Cardiac fibroblast (primary cell): ENCODE measurements at places on chromosomes 5 and 9.
A peak's percentile ranks its signal among the peaks of the same experiment; 100 is the strongest.

- DNase-seq, result no peak
Observed at GRCh38 chr5:139657363-139658321, 9.5 kb downstream of the CXXC5 start.

DNA sequence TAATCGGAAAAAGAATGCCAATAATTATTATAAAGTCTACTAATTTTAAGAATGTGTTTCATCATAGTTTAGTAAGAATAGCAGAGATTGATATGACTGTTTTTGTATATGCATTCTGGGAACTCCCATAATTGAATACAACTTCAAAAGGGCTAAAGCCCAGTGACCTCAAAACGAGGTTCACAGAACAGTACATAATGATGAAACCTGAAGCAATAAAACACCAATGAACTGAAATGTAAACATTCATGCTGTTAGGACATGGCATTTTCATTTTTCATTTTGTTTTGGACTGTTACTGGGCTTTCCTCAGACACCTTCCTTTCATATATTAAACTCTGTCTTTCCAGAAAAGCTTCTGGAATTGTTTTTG lies 684 bp upstream of the JMY start:
- DNase-seq, result peak; percentile 29

DNA sequence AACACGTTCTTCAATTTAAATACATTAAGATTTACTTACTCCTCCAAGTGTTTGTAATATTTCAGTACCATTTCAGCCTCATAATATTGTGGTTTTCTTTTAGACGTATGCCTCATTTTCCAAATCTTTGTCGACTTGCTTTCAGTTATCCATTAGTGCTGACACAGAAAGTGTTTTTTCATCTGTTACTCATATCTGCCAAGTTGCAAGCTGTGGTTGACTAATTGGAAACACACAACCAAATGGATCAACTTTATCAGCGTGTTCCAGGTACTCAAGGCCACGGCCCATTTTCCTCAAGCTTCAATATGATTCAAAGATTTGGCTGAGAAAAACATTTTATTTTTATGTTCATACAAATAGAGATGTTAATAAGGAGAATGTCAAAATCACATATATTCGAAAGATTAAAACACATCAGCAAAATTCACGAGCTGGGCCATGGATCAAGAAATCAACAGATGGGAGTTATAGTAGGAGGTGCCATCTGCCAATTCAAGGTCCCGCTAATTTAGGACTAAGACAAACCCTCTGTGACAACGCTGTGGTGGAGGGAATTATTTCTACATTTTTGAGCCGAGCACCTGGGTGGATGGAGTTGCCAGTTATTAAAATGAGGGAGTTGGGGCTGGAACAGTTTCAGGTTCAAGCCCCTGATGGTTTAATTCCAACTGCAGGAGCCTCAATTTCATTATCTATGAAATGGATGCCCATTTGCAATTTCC lies 27.2 kb upstream of the CCNJL start:
- DNase-seq, result no peak

- DNase-seq, result no peak
Observed at GRCh38 chr5:2529371-2530092, 221.9 kb downstream of the IRX2 start.

DNA sequence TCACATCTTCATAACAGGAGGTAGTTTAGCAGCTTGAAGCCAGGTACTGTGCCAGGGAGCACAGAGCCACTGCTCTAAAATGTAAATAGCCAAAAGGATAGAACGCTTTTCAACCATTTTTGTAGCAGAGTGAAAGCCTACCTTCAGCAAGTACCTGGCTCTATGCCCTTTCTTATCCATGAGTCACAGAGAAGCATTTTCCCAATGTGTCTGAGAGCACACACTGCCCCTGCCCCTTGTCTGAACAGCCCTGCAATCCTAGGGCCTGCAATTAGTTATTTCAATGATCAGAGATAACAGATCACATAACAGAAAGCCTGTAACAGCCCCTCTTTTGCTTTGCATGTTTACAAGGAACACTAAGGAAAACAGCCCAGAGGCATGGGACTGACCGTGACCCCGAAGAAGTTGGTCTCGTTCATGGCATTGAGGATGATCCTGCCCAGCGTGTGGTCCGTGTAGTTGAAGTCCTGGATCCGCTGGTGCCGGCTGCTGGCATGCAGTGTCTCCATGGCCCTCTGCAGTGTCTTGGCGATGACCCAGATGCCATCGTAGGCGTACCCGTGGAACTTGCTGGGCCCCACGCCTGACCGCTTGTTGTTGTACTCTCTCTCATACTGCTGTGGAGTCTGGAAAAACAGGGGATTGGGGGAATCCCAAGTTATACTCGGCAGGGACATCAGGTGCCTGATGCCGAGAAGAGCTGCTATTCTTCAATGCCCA lies 198.3 kb upstream of the TBC1D2 start:
- no peak for DNase-seq

DNA sequence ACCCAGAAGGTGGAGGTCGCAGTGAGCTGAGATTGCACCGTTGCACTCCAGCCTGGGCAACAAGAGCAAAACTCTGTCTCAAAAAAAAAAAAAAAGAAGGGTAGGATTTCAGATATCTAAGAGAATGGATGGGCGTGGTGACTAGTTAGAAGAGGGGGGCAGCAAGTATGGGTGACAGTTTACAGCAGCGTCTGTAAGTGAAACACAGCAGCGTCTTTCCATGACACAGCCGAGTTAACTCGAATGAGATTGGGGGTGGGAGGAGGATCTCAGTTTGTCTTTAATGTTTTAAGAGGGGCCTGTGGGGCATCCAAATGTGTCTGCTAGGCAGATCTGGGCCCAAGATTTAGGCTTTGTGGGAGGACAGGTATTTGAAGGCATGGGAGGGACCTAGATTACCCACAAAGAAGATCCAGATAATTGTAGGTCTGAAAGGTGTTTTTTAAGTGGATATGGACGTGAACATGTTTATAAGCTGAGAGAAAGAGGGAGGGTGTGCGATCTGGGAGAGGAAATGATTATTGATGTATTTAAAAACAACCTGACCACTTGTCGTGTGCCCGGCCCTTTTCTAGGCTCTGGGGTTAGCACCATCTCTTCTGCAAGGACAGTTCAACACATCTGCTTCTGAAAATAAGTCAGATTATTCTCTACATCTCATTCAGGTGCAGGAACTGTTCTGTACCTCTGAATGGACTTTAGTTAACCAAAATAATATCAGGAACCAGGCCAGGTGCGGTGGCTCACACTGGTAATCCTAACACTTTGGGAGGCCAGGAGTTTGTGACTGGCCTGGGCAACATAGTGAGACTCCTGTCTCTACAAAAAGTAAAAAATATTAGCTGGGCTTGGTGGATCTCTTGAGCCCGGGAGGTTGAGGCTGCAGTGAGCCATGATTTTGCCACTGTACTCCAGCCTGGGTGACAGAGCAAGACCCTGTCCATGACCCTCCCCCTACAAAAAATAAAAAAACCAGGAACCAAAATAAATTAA lies 2.5 kb downstream of the CEP78 start:
- DNase-seq, result no peak

DNA sequence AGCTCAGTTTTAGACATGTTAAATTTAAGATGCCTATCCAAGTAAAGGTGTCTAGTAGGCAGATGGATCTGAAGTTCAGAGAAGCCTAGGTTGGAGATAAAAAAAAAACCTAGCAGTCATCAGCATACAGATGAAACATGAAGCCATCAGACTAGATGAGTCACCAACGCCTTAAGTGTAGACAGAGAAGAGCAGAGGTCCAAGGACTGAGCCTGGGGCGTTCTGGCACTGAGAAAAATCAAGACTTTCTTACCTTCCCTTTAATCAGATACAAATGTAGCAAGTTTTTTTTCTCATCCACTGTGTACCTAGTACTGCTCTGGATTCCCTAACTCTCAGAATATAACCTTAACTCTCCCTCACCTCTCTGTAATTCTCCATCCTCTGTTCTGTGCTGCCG lies 97.3 kb downstream of the SIL1 start:
- DNase-seq, result peak; percentile 47

DNA sequence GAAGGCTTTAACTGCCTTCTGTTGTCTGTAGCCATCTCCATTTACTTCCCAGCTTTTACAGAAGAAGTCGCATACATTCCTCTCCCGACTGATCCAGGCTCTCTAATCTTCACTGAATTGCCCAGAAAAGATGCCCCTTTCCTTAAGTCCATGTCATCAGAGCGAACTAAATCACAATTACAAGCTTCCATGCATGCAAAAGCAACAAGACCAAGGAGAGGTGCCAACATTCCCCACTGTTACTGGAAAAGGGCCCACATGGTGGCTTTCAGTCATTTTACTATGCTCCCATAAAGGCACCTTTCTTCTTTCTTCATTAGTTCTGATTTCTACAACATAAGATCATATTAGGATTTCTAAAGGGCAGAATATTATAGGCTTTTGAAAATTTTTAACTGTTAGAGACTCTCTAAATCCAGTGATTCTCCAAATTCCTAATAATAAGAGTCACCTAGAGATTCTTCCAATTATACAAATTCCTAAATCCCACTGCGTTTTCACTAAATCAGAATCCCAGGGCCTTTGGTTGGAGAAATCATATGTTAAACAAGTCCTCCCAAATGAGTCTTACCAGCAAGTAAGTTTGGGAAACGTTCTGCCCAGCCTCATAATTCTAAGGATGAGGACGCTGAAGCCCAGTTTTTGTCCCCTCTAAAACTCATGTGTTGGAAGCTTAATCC lies 17.0 kb upstream of the ZFR start:
- no peak for DNase-seq

DNA sequence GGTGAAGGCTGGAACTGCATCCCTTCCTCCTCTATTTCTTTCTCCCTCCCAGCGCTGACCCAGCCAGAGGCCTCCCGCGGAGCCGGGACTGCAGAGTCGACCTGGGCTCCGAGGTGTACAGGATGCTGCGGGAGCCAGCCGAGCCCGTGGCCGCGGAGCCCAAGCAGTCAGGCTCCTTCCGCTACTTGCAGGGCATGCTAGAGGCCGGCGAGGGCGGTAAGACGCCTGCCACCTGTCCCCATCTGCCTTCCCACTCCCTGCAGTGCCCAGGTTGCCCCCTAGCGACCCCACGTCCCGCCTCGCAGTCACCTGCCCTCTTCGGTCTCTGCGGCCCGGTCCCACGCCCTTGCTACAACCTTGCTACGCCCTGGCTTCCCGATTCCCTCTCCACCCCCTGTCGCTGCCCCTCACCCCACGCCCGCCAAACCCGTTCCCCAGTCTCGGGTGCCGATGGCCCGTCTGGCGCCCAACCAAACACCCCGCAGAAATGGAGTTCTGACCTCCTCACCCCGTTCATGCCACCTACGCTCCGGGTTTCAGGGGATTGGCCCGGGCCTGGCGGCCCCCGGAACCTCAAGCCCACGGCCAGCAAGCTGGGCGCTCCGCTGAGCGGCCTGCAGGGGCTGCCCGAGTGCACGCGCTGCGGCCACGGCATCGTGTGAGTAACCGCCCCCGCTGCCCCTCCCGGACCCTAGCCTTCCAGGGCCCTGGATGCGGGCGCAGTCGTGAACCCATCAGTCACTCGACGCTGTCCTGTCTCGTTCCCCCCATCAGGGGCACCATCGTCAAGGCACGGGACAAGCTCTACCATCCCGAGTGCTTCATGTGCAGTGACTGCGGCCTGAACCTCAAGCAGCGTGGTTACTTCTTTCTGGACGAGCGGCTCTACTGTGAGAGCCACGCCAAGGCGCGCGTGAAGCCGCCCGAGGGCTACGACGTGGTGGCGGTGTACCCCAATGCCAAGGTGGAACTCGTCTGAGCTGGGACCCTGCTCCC lies 14.1 kb downstream of the PDLIM4 start:
- no peak for DNase-seq

GRCh38 chr5:97010606-97011005 lies 74.7 kb downstream of the LNPEP start:
- no peak for DNase-seq

- no peak for DNase-seq
Observed at GRCh38 chr5:66198837-66199236, 54.7 kb downstream of the SREK1 start.

- DNase-seq, result no peak
Observed at GRCh38 chr5:78242001-78242400, 52.5 kb downstream of the AP3B1 start.

DNA sequence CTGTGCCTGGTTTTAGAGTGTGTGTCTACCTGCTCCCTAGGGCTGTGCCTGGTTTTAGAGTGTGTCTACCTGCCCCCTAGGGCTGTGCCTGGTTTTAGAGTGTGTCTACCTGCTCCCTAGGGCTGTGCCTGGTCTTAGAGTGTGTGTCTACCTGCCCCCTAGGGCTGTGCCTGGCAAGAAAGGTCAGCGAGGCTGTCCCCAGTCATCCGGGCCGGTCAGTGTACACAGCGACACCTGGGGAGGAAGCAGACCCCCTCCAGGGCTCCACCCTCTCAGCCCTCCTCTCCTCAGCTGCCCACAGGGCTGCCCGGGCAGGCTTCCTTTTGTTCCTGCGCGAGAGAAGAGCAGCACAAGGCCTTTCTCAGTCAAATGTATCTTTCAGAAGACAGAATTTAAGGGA lies 4.1 kb downstream of the NRARP start:
- DNase-seq, result no peak

- DNase-seq, result no peak
Observed at GRCh38 chr9:89748831-89749499, 144.2 kb downstream of the GADD45G start.

- DNase-seq, result no peak
Observed at GRCh38 chr9:138045541-138046490, 168.2 kb downstream of the CACNA1B start.

DNA sequence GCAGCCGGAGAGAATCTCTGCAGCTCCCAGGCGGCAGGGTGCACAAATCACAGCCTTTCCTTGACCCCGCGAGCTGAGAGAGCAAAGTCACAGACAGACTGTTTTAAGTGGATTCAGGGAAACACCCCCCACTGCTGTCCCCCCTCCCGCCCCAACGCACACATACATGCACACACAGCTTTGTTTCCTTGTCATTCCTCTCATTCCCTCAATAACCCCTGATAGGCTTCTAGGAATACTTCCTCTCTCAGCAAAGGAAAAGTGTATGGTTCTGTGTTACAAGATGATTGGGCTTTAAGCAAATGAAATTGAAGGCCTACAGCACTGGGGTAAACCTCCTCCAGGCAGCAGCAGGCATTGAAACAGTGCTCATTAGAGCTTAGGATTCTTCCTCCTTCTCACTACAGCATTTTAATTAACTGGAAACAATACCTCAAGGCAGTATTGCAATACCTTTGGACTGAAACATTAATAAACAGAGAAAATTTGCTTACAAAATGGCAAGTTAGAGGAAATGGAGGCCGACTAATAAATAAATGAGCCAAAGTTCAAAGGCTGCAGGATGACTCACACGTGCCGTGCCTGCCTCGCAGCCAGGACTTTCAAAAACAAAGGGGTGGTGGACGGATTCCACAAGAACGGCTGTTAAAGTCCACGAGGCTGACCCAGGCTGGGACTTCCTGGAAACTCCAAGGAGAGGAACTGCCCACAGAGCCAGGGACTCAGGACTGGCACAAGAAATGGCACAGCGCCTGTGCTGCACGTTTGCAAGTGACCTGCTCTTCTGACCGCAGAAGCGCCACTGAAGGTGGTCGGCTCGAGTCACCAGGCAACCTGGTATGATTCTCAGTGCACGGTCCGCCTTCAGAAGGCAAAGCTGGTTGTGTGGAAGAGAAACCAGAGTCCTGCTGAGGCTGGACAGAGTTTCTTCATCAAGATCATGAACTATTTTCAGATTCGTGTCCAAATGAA lies 236.2 kb downstream of the SYK start:
- DNase-seq, result peak; percentile 86

- no peak for DNase-seq
Observed at GRCh38 chr5:107821288-107821687, 150.6 kb upstream of the EFNA5 start.

- DNase-seq, result peak; percentile 56
Observed at GRCh38 chr5:150209099-150209635, 19.3 kb downstream of the SLC6A7 start.

- DNase-seq, result peak; percentile 27
Observed at GRCh38 chr5:75281716-75282465, 45.2 kb upstream of the ANKRD31 start.

- DNase-seq, result no peak
Observed at GRCh38 chr9:95649801-95650213, 133.0 kb upstream of the PTCH1 start.
